ENCODE measurements at places on chromosomes 5 and 9.

GRCh38 chr5:50292735-50293394, 148.2 kb downstream of the EMB start:
- no peak for DNase-seq

GRCh38 chr5:128667152-128667551, 129.1 kb upstream of the FBN2 start:
- no peak for DNase-seq

- DNase-seq = no peak
These were observed 6.2 kb downstream of the RBM22 start for GRCh38 chr5:150694612-150695011.

DNA sequence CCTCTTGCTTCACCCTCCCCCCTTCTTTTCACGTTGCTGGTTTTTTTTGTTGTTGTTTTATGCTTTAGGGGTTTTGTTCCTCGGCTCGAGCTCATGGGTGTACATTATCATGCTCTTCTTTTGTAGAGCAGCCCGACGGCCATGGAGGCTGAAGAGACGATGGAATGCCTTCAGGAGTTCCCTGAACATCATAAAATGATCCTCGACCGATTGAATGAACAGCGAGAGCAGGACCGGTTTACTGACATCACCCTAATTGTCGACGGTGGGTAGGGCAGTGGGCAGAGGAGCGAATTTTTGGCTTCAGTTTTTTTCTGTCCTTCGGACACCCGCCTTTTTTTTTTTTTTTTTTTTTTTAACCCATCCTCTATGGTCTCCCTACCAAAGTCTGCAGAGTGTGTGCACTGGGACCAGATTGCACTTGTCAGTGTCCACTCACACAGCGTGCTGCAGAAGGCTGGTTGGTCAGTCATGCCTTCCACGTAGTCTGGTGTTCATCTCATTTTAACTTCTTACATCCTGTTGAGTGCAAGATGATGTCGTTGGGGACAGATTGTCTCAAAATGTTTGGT, 1.3 kb downstream of the ZNF131 start:
- no peak for DNase-seq

DNA sequence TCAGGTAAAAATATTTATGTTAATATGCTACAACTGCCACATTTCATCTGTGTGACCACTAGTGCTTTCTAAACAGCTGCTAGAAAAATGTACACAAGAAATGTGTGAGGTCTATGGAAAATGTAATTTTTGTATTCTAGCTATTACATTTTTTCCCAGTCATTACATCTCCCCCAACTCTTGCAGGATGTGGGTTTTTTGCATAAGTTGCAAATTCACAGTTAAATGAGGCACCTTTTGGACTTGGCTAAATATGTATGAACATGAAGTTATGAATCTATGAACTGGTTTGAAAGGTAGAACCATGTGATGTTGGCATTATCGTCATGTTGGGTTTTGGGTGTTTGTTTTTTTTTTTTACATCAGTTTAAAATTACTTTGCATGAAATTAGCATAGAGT, 590.4 kb upstream of the WWC1 start:
- no peak for DNase-seq

DNA sequence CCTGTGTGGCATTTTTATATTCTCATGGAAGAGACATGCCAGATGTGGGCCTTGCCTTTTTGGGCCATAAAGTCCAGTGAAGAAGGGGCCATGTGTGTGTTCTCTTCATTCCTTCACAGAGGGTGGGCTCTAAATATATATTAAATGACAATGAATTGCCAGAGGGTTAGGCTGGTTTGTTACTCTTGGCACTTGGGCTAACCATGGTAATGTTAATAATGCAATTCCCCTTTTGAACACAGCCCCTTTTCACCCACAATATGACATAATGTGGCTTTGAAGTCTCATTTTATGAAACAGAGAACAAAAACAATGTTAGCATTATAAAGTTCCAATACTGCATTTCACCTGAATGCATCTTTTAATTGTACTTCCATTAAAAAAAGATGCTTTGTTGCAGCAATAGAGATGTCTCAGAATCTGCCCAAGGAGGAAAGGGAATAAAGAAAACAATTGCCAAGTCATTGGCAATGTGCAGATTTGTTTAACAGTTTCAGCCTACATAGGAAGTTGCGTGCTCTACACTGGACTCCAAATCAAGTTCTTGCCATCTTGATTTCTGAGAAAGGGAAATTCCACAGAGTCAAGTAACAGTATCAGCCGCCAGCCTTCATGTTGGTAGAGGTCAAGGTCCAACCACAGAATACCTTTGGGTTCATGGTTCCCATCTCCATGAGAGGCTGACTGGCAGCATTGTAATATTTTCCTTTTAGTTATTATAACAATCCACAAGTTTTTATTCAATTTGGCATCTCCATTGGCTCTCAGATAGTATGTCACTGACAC, 141.9 kb downstream of the SLC12A2 start:
- no peak for DNase-seq

GRCh38 chr5:59036274-59036961, 453.5 kb downstream of the RAB3C start:
- no peak for DNase-seq

DNA sequence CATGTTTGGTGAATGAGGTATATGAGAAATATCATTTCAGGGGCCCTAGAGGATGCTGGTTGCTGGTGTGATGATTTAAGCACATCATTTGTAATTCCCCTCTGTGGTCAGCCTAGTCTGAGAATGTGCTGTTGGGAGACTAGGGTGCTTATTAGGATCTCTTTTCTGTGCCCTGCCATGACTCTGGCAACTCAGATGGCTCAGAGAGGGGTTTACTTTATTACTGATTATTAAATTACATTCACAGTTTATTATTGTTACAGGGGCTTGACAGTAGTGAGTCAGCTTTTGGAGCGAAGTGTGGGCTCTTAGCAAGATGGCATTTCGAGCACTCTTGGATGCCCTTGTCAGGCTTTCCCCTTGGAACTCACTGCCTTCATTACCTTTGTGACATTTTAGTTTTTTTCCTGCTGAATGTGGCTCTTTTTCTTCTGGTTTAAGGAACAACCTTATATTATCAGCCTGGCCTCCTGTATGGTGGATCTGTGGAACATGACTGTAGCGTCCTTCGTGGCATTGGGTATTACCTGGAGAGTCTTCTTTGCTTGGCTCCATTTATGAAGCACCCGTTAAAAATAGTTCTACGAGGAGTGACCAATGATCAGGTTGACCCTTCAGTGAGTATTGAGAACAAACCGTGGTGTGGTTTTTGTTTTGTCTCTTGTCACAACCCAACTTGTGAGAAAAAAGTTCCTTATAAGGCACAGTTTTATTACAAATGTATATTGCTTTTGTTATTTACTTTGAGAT, 33.8 kb downstream of the RCL1 start:
- no peak for DNase-seq

DNA sequence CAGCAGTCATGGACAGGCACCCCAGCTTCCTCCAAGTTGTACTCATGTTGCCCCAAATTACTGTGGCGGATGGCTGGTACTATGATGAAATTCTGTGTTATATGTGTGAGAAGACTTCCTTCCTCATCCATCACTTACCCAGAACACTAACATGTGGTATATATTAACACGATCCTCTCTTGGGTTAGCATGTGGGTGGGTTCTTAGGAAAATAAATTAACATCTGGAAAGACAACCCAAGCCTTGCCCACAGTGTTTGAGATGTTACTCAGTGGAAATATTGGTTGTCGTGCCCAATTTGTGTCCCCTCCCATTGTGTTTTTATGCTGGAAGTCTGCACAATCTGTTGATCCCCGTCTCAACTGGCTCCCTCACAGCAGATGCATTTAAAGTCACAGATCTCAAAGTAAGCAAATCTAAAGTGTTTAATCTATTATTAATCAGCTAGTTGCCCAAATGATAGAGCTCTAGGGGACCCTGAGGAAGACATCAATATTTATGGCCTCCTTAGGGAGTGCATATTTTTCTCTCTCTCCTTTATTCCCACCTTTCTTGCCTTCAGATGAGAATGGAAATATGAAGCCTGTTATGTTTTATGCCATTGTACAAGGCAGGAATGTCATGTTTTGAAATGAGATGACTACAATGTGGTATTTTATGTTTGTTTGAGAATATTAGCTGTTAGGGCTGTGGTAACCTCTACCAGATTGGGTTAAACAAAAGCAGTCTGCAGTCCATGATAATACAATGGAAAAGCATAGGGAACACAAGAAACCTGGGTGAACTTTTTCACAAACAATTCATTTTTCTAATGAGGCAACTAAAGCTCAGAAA, 93.9 kb downstream of the GRIA1 start:
- no peak for DNase-seq

DNA sequence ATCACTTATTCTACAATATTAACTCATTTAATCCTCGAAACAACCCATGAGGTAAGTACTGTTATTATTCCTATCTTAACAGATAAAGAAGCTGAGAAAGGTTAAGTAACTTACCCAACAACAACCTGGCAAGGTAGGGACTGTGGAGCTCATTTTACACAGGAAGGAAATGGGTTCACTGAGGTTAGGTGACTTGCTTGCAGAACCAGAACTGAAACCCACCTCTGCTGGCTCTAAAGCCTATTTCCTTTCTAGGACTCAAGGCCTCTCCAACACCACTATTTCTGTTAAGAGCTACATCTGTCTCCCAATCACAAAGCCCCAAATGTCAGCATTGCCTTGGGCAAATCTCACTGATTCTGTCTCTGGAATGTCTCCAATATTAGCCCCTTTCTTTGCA, 38.9 kb upstream of the IFNK start:
- no peak for DNase-seq

GRCh38 chr5:119255571-119256356, 100.1 kb upstream of the TNFAIP8 start:
- peak; percentile 1 for DNase-seq

DNA sequence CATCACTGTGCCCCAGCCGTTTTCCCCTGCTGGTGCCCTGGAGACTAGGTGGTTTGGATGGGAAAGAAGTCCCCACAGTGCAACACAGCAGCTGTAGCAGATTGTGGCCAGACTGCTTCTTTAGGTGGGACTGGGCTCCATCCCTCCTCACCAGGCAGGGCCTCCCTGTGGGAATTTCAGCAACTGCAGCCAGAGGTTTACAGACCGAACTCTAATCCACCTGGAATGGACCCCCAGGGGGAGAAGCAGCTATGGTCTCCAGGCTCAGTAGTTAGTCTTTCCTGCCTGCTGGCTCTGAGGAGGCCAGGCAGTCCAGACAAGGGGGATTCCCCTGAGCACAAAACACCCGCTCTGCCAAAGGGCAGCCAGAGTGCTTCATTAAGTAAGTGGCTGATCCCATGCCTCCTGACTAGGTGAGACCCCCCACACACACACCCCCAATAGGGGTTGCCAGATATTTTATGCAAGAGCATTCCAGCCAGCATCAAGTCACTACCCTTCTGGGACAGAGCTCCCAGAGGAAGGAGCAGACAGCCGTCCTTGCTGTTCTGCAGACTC, 188.9 kb downstream of the SGCD start:
- no peak for DNase-seq

DNA sequence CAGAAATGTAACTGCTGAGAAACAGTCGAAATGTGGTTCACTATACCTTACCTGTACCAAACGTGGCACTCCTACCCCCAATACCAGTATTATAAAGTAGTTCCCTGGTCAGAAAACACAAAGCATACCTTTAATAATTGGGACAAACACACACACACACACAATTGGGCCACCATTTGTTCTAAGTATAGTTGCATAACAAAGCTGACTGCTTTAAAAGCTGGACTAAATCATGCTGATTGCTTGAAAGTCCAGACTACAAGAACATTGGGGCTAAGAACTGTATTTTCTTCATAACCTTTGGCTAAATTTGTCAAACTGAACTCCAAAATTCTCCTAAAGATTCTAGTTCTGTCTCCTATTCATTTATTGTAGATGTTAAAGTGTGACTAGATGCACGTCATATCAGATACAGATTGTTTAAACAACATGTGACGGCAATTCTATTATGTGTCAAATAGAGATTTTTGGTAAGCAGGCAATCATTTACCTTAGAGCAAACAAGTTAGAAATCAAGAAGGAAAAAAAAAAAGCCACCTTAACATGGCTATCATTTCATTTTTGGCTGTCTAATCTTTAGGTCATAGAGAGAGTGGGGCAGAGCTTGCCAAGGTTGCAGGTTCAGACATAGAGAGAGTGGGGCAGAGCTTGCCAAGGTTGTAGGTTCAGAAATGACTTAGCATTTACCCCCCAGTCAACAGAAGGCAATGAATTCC, 265.1 kb downstream of the ARL15 start:
- no peak for DNase-seq

- DNase-seq = no peak
These were observed 40.3 kb upstream of the NSMF start for GRCh38 chr9:137499416-137499815.

DNA sequence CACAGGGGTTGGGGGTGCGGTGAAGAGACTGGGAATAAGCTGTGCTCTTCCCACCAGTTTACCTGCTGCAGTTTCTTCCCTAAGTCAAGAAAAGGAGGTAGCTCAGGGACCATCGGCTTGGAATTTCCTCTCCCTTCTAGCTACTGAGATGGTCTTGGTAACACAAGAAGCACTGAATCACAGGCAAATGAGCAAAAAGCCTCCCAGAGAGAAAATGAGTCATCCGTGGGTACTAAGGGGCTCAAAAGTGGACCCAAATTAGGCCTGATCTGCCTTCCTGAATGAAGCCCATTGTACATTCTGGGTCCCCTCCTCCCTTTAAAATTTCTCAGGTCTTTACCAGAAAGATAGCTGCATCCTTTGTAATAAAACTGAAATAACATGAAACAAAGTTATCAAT, 49.9 kb downstream of the PTPN3 start:
- DNase-seq = no peak

DNA sequence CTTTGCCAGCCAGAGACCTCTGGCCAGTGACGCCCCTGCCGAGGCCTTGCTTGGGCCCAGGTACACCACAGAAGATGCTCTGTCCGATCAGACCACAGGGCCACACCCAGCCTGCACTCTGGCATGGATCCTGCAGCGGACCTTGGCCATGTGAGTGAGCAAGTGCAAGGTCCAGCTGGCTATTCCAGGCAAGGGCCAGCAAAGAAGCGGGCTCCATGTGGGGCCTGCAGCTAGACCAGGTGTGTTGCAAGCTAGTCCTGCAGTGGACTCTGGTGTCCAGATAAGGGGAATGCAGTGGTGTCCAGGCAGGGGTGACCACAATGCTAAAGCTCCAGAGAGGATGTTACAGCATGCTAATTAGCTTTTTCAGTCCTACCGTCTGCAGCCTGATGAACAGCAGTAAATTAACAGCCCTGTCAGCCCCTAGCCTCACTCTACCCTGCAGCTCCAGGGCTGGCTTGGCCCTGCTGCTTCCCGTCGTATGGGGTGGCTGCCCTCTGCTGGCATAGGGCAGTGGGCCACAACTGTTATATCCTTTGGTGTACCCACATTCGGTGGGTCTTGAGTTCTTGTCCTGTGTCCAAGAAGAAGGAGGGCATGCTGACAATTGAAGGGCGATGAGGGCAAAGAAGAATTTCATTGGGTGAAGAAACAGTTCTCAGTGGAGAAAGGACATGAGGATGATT, 284.5 kb upstream of the POU5F2 start:
- DNase-seq = no peak

GRCh38 chr9:127927988-127928675, 2.4 kb downstream of the PIP5KL1 start:
- DNase-seq = no peak

All from NCI-H1436 (cell line).